ENCODE measurements at places on chromosomes 2 and 18.

DNA sequence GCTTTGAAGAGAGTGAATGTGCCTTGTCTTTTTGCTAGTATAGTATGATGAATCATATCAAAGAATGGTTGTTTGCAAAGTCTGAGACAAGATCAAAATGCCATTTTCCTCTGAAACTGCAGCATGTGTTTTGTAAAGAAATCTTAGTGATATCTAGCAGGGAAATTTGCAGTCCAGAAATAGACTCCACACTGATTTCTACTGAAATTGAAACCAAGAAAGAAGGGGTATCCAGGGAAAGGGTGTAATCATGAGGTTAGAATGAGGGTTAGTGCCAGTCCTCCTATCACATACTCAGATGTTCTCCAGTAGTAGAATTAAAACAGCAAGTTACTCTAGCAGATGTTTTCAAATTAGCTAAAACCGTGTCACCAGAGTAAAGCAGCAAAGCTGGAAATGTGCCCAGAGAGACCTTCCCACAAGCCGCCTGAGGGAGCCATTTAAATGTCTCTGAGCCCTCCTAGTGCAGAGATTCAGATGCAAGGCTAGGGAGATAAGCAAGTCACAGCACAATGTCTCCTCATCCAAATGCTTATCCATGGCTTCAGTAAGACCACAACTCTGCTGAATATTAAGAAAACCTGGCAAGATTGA lies 4.9 kb downstream of the DLGAP1 start:
- DNase-seq: no peak

DNA sequence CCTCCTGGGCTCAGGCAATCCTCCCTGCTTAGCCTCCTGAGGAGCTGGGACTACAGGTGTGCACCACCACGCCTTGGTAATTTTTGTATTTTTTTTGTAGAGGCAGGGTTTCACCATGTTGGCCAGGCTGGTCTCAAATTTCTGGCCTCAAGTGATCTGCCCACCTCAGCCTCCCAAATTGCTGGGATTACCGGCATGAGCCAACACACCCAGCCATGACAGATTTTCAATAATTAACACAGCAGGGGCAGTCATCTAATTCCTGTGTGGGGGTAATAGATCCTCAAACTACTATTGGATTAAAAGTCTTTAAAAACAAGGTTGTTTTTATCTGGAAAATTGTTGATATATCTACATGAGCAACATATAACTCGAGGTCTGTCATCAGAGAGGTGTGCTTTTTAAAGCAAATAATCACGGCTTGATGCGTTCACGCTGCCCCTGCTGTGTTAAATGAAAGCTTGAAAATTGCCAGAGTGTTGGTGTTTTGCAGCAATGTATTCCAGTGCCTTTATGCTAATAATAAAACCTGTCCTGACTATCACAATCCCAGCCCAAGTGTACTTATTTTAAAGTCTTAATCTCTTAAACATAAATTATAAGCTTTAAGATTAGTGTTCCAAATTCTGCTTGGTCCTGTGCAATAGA lies 35.6 kb upstream of the ASB1 start:
- DNase-seq: no peak

DNA sequence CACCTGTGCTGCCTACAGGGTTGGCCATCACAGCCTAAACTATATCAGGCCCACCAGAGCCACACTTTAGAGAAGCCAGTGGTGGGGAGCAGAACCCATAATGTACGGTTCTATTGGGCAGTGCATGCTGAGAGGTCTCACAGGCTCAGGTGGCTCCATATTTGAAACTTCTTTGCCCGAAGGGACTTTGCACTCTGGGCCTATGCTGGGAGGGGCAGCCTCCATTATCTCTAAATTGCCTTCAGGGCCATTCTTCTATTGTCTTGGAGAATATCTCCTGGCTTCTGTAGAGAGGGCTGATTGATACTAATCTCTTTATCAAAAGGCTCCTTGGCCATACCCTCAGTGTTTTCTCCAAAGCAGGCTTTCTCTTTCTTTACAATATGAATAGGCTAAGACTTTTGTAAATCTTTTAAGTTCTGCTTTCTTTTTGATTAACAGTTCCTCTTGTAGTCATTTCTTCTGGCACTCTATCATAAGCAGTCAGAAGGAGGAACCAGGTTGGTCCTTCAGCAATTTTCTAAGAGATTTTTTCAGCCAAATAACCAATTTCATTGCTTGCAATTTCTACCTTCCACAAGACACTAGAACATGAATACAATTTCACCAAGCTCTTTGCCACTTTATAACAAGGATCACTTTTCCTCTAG lies 44.5 kb downstream of the RPE start:
- DNase-seq: no peak

DNA sequence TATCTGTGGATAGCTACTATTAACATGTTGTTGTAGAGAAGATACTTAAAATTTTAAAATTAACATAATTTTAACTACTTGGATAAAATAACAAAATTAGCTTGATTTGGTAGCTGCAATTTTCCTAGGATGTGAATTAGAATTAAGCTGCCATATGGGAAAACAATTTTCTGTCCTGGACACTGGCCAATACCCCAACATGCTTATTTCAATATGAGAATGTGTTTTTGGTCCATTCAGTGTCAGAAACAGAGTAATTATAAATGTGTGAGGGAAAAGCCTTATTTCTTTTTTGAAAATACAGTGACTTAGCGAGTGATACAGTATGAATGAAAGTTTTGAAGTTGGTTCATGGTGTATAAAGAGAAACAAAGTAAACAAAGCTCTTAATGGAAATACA lies 948.3 kb upstream of the GYPC start:
- DNase-seq: no peak

DNA sequence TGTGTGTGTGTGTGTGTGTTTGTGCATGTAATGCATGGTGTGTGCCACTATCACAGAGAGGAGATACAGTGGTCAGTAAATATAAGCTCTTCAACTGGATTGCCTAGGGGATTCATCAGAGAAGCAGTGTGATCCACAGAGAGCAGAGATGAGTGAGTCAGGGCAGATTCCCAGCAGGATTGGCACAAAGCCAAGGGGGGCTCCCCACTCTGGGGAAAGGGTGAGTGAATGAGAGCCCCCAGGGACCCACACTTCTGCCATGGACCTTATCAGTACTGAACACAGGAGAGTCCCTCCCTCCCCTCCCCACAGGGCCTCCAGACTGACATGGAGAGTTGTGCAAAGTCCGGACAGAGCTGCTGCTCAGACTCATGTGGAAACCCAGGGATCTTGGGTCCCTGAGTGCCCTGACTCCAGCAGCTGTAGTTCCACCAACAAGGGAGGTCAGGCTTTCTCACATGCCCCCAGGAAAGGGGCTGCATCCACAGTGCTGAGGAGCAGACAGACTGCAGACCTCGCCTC lies 748.8 kb downstream of the NR4A2 start:
- DNase-seq: no peak

DNA sequence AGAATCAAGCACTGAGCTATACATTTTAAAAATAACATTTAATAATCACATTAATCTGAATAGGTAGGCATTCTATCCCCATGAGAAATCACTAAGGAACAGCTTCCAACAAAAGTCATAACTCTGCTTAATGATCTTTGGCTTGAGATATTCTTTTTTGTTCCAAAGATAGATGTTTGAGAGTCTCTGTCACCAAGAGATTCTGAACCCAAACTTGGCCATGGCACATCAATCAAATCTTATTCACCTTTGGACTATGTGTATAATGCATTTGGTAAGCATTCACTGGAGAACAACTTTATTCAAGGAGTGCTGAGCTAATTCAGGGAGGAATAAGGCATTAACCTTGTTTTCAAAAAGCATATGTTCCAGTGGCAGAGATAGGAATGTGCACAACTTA lies 743.3 kb downstream of the SLC4A3 start:
- DNase-seq: no peak

DNA sequence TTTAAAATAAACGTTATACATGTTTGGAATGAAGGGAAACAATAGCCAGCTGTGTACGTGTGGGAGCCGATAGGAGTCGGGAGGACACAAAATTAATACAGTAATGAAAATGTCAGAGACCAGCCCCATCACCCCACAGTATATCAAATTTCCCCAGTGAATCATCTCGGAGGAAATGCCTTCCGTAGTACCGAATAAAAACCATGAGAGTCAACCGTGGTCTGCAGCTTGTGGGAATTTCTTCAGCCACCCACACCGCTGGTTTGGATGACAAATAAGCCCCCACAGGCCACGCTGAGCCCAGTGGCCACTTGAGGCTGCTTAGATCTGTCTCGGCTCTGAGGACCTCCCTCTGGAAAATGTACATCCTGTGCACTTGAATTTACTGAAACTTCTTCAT lies 133.7 kb downstream of the COL6A3 start:
- no peak for DNase-seq

- no peak for DNase-seq
These were observed 303.4 kb downstream of the PIK3C3 start for GRCh38 chr18:42258301-42258965.

DNA sequence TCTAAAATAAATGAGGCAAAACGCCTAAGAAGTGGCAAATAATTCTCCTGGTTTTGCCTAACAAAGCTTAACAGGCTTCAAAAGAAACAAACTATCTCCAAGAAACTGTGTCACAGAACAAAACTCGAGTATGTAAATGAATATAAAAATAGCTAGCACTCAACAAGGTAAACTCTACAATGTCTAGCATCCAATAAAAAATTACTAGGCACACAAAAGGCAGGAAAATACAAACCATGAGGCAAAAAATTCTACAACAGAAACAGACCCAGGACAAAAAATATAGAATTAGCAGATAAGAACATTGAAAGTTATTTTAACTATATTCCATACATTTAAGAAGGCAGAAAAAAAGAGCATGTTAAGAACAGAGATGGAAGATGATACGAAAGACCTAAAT lies 16.8 kb downstream of the PPP4R1 start:
- DNase-seq: no peak

- no peak for DNase-seq
These were observed 12.5 kb upstream of the LBH start for GRCh38 chr2:30218814-30219213.

GRCh38 chr2:69525261-69525660 lies 88.0 kb upstream of the NFU1 start:
- no peak for DNase-seq
